ENCODE measurements at places on chromosomes 11 and 22.
A peak's percentile ranks its signal among the peaks of the same experiment; 100 is the strongest.

- no peak for DNase-seq
Measured at GRCh38 chr11:47425611-47426010, 628 bp downstream of the PSMC3 start.

GRCh38 chr11:10450462-10451425, 4.3 kb upstream of the AMPD3 start:
- no peak for DNase-seq

GRCh38 chr11:63892228-63892627, 24.7 kb downstream of the RCOR2 start:
- DNase-seq = peak; percentile 38

DNA sequence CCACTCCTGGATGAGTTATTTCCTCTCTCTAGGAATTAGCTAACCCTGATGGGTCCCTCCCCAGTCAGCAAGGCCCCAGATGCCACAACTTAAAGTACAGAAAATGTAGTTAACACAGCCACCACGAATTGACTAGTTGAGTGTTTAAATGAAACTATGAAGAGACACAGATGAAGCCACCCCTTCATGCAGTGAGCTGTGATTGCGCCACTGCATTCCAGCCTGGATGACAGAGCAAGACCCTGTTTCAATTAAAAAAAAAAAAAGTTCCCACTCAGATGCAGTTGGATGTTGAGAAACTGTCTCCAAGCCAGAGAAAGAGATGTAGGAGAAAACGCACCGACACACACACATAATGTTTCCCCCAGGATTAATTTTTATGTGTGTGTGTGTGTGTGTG, 53.3 kb downstream of the SCN3B start:
- peak; percentile 57 for DNase-seq

- DNase-seq = peak; percentile 21
Measured at GRCh38 chr11:77776455-77776854, 44.1 kb downstream of the RSF1 start.

DNA sequence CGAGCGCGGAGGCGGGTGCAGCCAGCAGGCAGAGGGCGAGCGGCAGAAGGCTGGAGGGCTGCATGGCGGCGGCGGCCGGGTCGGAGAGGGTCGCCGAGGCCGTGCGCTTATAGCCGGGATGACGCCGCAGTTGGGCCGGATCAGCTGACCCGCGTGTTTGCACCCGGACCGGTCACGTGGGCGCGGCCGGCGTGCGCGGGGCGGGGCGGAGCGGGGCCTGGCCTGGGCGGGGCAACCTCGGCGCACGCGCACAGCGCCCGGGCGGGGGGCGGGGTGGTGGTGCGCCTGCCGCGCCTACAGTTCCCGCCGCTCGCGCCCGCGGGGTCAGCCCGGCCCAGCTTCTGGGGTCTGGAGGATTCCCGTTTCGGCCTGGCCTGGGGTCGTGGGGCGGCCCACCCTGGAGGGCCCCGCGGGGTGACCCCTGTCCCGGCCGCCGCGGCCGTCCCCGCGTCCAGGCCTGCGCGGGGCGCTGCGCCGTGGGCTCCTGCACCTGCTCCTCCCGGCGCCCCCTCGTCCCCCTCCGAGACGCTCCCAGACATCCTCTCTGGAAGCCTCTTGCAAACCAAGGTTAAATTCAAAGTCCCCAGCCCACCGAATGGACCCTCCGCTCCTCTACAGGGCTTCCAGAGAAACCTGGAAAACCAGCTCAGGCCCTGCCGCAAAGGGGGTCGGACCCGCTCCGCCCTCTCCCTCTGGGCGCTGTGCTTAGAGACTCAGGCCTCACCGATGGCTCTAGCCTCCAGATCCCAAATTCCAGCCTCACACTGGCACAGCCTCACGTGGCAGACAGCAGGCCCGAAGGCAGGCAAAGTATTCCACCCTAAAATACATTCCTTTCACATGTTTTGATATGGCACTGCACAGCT, at the start of gene CTSD:
Gene CTSD, minus strand, starts transcription at position 132 of the 866 bp plus-strand sequence. Its CDS starts 68 bp downstream, at position 64.
- peak; percentile 71 for DNase-seq

GRCh38 chr11:95734009-95734572, 55.5 kb downstream of the FAM76B start:
- DNase-seq = no peak

GRCh38 chr22:44194569-44194968, 13.8 kb downstream of the PARVG start:
- DNase-seq = no peak

DNA sequence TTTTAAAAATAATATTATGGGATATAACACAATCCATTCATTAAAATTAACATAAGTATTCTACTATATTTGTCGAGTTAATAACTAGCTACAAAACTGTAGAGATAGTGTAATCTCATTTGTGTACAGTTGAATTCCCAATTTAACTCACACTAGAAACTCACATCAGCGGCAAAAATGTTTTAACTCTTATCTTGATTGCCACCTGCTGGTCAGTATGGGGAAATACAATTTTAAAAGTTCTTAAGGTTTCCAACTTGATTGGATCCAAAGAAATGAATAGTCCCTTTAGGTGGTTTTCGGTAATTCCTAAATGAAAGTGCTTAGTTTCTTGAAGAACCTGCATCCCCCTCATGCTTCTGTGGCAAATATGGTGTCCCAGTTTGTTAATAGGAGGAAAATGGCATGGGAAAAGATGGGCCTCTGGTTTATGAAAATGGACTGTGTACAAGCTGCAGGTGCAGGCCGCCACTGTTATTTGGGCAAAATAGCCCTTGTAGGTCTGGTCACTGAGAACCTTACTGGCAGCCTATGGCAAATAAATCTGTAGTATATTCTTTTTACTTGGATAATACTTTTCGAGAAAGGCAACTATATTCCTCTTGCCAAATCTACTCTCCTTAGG, 33.7 kb upstream of the SLC17A6 start:
- DNase-seq = peak; percentile 36

GRCh38 chr11:26144291-26144690, 187.6 kb upstream of the ANO3 start:
- DNase-seq = no peak

DNA sequence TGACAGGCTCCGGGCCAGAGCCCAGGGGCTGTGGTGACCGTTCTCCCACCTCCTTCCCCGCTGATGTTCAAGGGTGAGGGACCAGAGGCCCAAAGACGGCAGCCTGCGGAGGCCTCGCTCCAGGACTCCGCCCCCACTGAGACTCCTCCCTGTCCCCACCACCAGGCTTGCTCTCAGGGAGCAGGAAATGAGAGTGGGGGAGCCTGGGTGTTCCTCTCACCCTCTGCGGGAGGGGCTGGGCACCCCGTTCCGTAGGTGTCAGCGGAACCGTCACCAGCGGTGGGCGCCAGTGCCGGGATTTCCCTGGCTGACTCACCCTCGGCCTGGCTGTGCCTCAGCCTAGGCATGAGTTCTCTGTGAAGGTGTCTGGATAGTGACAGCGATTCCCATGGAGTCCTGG, 15.7 kb downstream of the DAGLA start:
- peak; percentile 78 for DNase-seq

- DNase-seq = no peak
Measured at GRCh38 chr22:48236261-48236660, 1473.8 kb downstream of the TBC1D22A start.

GRCh38 chr11:113947994-113948393, 26.9 kb upstream of the HTR3A start:
- DNase-seq = no peak

DNA sequence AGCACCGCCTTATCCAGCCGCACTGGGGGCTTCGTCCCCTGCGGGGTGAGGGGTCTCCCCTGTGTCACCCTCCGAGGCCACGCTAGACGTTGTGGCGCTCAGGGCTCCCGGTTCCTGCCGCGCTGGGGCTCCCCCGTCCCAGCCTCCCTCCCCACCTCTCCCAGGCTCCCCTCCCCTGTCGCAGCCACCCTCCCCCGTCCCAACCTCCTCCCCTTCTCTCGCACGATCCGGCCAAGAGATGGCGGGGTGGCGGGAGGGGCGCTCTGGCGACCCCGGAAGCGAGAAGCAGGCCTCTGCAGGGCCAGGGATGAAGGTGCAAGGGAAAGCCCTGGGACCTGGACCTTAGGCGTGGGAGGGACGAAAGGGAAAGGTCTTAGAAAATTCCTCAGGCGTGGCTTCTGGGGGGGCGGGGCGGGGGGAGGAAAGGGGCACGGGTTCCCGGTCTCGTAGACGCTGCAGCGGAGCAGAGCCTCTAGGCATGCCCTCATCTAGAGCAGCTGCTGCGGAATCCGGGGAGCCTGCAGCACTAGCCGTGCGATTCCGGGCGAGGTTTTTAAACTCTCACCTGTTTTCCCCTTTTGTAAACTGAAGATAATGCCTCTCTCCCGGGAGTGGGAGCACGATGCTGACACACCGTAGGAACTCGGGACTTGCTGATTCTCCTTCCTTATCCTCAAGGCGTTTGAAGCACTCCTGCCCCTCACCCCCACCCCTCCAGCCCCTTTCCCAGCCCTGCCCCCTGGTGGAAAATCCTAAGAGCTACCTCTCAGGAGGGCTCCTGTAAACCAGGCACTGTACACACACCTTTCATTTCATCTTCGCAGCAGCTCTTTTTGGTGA, 14.4 kb downstream of the KCNJ5 start:
- peak; percentile 39 for DNase-seq

DNA sequence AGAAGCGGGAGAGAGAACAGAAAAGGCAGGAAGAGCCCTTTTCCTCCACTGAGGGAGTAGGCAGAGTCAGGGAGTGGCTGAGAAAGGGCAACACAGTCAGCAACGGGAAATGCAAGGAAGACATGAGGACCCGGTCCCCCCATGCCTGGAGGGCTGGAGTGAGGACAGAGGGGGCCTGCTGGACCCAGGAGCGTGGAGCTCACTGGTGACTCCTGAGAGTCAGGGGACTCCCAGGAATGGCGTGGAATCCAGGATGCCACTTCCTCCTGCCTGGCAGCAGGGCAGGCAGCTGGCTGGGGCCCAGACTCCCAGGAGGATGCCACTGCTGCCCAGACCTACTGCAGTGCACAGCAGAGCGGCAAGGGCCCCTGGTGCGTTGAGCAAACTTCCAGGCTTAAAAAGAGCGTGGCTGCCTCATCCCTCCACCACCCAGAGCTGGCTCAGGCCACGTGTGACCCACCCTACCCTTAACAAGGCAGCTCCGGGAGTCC, 11.3 kb downstream of the C11orf21 start:
- no peak for DNase-seq

DNA sequence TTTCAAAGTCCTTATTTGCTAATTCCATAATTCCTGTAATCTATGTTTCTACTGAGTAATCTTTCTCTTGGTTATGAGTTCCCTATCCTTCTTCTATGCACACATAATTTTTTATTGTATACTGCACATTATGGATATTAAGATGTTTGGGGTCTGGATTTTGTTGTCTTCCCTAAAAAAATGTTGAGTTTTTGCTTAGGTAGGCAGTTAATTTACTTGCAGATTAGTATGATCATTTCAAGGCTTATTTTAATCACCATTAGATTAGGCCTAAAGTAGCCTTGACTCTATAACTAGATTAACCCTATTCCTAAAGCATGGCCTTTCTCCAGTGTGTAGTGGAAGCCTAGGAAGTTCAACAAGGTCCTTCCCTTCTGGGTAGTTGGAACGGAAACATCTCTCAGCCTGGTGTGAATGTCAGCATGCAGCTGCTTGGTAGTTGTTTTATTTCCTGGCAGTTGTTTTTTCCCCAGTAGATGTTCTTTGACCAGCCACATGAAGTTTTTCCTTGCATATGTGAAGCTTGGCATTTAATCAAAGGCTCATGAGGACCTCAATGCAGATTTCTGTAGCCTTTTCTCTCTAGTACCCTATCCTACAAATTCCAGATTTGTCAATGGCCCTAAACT, 419.3 kb upstream of the NARS2 start:
- no peak for DNase-seq

DNA sequence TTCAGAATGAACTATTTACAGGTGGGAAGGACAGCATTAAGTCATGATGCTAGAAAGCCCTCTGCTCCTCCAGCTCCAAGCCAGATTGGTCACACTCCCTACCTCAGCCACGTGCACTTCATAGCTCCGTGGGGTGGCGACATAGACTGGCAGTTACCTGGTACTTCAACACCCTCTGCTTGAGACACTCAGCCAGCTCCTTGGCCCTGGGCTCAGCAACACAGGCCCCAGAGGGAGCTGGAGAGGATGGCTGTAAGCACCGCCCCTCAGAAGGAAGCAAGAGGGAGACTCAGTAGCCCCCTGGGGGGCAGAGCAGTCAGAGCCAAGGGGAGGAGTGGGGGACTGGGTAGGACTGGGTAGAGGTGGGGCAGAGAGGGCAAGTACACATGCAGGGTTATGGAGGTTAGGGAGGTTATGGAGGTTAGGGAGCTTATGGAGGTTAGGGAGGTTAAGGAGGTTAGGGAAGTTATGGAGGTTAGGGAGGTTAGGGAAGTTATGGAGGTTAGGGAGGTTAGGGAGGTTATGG, 102.1 kb upstream of the BID start:
- DNase-seq = no peak

DNA sequence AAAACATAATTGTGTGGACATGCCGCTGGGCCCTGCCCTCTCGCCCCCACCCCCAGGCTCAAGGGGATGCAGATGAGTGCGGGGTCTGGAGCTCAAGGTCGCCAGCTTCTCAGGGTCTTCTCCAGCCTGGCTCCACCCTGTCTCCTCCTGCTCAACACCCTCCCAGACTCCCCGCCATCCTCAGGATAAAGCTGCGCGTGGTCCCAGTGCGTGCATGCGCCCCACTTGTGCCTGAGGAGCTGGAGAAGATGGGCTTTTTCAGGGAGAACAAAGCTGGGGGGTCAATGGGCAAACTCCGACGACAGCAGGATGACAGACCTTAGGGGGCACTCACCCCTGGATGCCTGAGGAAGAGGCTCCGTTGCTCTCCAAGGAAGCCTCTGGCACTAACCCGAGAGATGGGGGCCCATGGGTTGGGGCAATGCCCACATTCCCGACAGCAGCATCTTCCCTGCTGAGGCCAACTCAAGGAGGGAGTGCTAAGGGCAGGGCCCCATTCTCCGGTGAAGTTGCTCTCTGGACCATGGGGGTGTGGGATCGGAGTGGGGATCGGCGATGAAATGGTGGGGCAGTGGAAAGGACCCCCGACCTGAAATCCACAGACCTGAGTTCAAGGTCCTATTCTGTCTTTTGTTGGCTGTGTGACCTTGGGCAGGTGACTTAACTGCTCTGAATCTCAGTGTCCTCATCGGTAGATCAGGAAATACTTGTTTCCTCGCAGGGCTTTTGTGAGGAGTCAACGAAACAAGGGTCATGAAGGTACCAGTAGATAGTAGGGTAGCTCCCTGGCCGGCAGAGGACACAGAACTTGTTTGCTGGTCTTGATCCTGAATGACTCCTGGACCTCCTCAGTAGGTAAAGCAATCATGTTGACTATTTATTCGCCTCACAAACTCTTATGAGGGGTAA, 47.7 kb downstream of the WNT11 start:
- DNase-seq = no peak

GRCh38 chr11:119168471-119169281, at the start of gene NLRX1:
Gene NLRX1, plus strand, starts transcription at chr11:119168725. Its CDS starts 2,679 bp downstream, at chr11:119171404.
- peak; percentile 83 for DNase-seq

GRCh38 chr11:81203876-81204275, 1529.8 kb downstream of the FAM181B start:
- DNase-seq = peak; percentile 21

- peak; percentile 5 for DNase-seq
Measured at GRCh38 chr22:44901301-44901700, 108.5 kb downstream of the PHF21B start.

- DNase-seq = no peak
Measured at GRCh38 chr22:21068681-21069276, 23.0 kb downstream of the LRRC74B start.
